NCI-H2029 treated with DMSO at 0.1 percent for 48 hours (cell line): ENCODE measurements at places on chromosomes 6 and 20.
A peak's percentile ranks its signal among the peaks of the same experiment; 100 is the strongest.

GRCh38 chr6:151422981-151423380 is 28.9 kb downstream of the RMND1 start:
- DNase-seq = no peak

- DNase-seq = no peak
Measured at GRCh38 chr20:48661575-48662455, 166.0 kb downstream of the PREX1 start.

DNA sequence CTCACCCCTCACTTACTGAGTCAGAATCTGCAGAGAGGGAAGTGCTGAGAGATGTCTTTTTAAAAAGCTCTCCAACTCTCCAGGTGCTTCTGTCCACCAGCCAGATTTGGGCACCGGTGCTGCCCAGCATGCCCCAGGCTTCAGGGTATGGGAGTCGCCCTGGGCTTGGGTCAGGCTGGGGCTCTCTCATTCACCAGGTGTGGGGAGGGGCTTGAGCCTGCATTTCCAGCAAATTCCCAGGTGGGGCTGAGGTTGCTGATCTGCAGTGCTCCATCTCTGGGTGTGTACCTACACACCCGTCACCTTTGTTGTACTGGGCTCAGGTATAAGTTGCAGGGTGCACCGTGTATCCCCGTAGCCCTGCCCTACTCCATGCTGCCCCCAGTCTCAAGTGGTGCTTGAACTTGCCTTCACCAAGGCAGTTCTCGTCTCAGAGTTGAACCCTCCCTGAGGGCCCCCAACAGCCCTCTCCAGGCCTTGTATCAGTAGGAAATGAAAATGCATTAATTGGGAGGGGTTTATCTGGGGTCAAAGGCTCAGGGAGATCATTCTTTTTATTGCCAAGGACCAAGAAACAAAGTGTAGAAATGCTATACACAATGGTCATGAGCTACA is 23.5 kb downstream of the PPP1R3G start:
- DNase-seq = no peak

GRCh38 chr6:43090559-43090956 is 14.4 kb downstream of the PTK7 start:
- peak; percentile 7 for DNase-seq

DNA sequence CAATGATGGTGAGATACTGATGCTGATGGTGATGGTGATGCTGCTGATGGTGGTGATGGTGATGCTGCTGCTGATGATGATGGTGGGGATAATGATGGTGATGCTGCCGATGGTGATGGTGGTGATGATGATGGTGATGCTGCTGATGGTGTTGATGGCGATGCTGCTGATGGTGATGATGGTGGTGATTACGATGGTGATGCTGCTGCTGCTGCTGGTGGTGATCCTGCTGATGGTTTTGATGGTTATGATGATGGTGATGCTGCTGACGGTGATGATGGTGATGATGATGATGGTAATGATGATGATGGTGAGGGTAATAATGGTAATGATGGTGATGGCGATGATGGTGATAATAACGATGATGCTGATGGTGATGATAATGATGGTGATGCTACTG is 50.0 kb downstream of the ARHGAP40 start:
- no peak for DNase-seq

DNA sequence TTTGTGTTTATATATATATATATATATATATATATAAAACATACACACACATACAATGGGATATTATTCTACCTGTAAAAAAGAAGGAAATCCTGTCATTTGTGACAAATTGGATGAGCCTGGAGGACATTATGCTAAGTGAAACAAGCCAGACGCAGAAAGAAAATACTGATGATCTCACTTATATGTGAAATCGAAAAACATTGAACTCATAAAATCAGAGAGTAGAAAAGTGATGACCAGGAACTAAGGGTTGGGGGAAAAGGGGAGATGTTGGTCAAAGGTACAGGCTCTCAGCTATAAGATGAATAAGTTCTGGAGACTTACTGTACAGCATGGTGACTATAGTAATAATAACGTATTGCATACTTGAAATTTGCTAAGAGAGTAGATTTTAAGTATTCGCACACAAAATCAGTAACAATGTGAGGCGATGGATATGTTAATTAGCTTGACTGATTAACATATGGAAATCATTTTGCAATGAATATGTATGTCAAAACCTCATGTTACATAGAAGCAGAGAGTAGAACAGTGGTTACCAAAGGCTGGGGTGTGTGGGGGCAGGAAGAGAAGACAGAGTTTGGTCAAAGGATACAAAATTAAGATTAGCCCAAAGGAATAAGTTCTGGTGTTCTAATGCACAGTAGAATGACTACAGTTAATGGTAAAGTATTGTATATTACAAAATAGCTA is 92.3 kb upstream of the PHACTR1 start:
- DNase-seq = no peak
